ENCODE measurements at places on chromosomes 13 and 19.

GRCh38 chr19:39792999-39793546 is 14.4 kb downstream of the LEUTX start:
- H3K27me3 ChIP-seq: peaks cover 22% of the 10 kb centered on the region
- no peaks in the 10 kb centered on the region for H3K36me3 ChIP-seq
- peak overlapping the region; percentile 78 for H3K4me3 ChIP-seq
- peak; percentile 64 for DNase-seq
- no peak overlapping the region for H3K27ac ChIP-seq
- peaks cover 10% of the 10 kb centered on the region for H3K4me1 ChIP-seq

DNA sequence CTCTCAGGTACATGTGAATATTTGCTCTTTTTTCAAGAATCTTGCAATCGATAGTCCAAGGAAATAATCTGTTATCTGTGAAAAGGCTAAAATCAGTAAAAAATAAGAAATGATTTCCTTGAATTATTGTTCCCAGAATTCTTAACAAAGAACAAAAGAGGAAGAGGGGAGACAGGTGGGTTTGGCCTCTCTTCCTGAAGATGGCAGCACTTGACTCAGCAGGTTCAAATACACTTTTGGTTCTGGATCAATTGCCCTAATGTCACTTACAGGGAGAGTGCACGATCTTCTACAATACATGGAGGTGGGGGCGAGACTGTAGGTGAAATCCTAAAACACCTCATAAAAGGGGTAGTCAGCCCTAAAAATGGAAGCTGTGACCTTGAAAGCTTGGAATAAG is 358.7 kb downstream of the IRS2 start:
- H3K27me3 ChIP-seq: no peaks in the 10 kb centered on the region
- H3K4me1 ChIP-seq: no peaks in the 10 kb centered on the region
- no peak overlapping the region for H3K4me3 ChIP-seq
- no peaks in the 10 kb centered on the region for H3K36me3 ChIP-seq
- no peak overlapping the region for H3K27ac ChIP-seq

- no peak overlapping the region for H3K4me3 ChIP-seq
- peak; percentile 30 for DNase-seq
- H3K4me1 ChIP-seq: no peaks in the 10 kb centered on the region
- no peak overlapping the region for H3K27ac ChIP-seq
- no peaks in the 10 kb centered on the region for H3K36me3 ChIP-seq
- no peaks in the 10 kb centered on the region for H3K27me3 ChIP-seq
These were observed 170.3 kb downstream of the PTPRS start for GRCh38 chr19:5170329-5170745.

- H3K4me3 ChIP-seq: peak overlapping the region; percentile 42
- no peaks in the 10 kb centered on the region for H3K36me3 ChIP-seq
- no peak for DNase-seq
- H3K27ac ChIP-seq: no peak overlapping the region
These were observed 16.1 kb downstream of the TTYH1 start for GRCh38 chr19:54431255-54431838.

DNA sequence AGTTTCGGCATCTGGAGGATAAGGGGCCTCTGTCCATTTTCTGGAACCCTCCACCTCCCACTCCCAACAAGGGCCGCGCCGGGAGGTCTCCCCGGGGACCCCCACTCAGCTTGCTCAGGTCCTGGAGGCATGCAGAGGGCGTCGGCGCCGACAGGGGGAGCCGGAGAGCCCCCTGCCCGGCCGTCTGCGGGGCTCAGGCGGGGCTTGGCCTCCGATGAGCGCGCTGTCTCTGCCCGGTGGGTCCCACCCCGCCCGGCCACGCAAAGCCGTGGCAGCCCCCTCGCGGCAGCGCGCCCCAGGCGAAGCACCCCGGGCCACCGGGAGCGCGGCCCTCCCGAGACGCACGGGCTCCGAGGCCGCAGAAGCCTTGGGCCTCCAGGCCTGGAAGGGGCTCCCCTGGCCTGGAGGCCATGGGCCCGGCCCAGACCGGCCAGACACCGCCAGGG is 149.7 kb upstream of the ZNF536 start:
- H3K27me3 ChIP-seq: peaks cover 47% of the 10 kb centered on the region
- DNase-seq: no peak
- H3K4me1 ChIP-seq: peaks cover 26% of the 10 kb centered on the region
- no peak overlapping the region for H3K27ac ChIP-seq

DNA sequence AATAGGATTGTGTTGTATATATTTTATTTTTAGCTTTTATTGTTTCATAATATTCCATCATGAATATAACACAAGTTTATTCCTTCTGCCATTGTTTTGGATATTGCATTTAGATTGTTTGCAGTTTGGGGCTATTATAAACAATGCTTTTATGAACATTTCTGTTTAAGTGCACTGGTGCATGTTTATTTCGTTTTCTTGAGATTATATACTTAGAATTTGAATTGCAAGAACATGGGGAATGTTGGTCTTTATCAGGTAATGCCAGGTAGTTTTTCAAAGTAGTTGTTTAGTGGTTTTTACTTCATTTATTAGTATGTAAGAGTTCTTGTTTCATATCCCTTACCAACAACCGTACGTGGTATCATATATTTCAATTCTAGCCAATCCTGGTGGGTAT is 4.3 kb downstream of the LSM14A start:
- H3K4me1 ChIP-seq: peaks cover 39% of the 10 kb centered on the region
- H3K27ac ChIP-seq: no peak overlapping the region
- H3K36me3 ChIP-seq: peaks cover 51% of the 10 kb centered on the region
- no peaks in the 10 kb centered on the region for H3K27me3 ChIP-seq
- DNase-seq: no peak

GRCh38 chr19:41376998-41377365 is 649 bp downstream of the TMEM91 start:
- H3K4me1 ChIP-seq: peaks cover 13% of the 10 kb centered on the region
- peaks cover 5% of the 10 kb centered on the region for H3K36me3 ChIP-seq
- DNase-seq: no peak
- H3K27me3 ChIP-seq: no peaks in the 10 kb centered on the region

DNA sequence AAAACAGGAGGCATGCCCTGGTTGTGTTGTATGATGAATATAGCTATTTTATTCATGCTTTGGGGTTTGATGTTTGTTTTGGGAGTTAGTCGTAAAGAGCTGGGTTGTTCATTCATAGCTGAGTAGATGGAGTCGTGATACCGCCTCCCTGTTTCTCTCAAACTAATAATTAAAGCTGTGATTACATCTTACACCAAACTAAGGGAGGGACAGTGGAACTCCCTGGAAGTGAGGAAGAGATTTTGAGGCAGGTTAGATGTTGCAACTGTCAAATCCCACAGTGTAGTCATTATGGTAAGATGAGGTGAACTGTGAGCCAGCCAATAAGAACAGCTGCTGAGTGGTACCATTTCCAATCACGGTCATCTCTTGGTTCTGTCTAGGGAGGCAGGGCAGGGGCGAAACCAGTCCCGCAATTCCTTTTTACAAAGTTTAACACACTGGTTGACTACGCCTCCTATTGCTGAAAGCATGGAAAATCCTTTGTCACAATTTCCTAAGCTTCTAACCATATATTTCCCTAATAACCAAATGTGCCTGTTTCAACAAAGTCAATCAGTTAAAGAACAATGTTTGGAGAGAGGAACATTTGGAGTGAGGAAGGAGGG is 207.6 kb upstream of the SERP2 start:
- H3K4me3 ChIP-seq: no peak overlapping the region
- H3K4me1 ChIP-seq: no peaks in the 10 kb centered on the region
- H3K36me3 ChIP-seq: no peaks in the 10 kb centered on the region
- H3K27me3 ChIP-seq: peaks cover 20% of the 10 kb centered on the region

GRCh38 chr19:48053856-48054255 is 10.0 kb upstream of the CABP5 start:
- H3K36me3 ChIP-seq: no peaks in the 10 kb centered on the region
- no peak for DNase-seq
- H3K27me3 ChIP-seq: no peaks in the 10 kb centered on the region
- no peak overlapping the region for H3K4me3 ChIP-seq
- H3K27ac ChIP-seq: no peak overlapping the region

- H3K4me3 ChIP-seq: no peak overlapping the region
- H3K27me3 ChIP-seq: no peaks in the 10 kb centered on the region
- H3K36me3 ChIP-seq: peaks cover 23% of the 10 kb centered on the region
- no peak overlapping the region for H3K27ac ChIP-seq
- peaks cover 76% of the 10 kb centered on the region for H3K4me1 ChIP-seq
These were observed 66.0 kb upstream of the DOCK9 start for GRCh38 chr13:99043831-99044231.
